ENCODE measurements at places on chromosomes 7 and 10.

- peak; percentile 24 for DNase-seq
Measured at GRCh38 chr7:95330204-95330960, 6.0 kb upstream of the PON1 start.

DNA sequence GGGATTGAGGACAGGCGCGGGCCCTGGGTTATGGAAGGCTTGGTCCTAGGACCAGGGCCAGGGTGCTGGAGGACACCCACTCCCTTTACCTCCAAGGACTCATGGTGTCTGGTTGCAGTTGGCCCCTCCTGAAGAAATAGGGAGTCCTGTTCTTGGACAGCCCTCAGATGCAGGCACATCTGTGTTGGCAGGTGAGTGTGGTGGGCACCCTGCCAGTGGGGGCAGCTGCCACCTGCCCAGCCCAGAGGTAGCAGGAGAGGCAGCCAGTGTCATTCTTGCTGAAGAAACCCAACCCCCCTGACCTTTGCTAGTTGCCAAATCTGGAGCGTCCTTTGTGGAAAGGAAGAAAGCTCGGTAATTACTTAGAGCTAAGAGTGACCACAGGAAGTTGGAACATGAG, 8.3 kb downstream of the GALNT17 start:
- DNase-seq = no peak

DNA sequence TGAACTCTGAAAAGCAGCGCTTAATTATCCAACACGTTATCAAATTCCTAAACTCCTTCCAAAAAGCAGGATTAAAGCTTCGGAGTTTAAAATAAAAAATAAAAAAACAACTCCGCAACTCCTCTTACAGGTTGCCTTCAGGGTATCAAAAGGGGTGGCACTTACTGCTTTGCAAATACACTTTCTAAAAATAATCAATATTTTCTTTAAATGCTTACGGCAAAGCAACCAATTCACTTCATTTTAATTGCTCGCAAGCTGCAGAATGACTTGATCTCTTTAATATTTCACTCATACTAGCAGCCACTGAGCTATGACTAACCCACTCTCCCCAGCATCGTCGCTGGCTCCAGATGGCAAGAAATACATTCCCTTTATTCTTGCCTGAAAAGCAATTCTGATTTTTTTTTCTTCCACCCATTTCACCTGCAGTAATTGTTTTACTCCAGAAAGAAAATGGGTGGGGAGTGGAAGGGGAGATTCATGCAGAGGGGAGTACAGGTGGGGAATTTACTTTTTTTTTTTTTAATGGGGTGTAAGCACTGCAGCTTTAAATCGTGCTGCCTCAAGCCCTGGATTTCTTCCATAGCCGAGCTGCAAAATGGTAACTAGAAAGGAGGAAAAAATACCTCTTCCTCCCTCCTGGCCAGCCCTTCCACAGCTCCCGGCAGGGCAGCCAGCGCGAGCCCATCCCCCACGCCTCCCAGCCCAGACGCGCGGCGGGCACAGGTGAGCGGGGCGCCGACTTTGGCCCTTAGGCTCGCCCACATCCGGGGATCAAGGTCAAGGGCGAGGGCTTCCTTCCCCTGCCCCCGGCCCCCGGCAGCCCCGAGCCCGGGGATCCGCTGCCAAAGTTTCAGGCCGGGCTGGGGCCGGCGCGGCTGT, 54.2 kb upstream of the FHIP2A start:
- peak; percentile 5 for DNase-seq

GRCh38 chr7:131829947-131830558, 273.6 kb upstream of the PODXL start:
- DNase-seq = no peak

DNA sequence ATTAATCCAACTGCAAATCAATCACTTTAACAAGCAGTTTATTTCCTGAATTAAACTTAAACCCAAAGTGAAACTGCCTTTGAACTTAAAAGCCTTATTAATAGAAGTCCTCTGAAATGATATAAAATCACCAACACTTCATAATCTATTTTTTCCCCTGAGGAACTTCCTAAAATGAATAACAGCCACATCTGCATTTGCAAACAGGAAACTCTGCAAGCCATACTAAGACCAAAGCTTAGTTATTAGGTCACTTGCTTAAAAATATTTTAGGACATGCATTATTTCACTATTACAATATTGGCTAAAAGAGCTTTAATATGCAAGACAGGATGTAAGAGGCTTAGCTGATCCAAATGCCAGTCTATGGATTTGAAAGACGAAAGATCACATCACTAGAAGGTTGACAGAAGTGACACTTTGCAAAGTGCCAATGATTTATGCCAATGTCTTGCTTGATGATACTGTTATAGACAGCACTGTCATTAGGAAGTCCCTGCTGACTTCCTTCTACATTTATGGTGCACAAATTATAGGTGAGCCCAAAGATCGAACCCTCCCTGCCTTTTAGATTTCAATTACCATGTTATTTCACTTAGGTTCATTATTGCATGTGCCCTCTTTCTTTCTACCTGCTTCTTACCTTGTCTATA, 99.9 kb upstream of the SKAP2 start:
- DNase-seq = peak; percentile 66

DNA sequence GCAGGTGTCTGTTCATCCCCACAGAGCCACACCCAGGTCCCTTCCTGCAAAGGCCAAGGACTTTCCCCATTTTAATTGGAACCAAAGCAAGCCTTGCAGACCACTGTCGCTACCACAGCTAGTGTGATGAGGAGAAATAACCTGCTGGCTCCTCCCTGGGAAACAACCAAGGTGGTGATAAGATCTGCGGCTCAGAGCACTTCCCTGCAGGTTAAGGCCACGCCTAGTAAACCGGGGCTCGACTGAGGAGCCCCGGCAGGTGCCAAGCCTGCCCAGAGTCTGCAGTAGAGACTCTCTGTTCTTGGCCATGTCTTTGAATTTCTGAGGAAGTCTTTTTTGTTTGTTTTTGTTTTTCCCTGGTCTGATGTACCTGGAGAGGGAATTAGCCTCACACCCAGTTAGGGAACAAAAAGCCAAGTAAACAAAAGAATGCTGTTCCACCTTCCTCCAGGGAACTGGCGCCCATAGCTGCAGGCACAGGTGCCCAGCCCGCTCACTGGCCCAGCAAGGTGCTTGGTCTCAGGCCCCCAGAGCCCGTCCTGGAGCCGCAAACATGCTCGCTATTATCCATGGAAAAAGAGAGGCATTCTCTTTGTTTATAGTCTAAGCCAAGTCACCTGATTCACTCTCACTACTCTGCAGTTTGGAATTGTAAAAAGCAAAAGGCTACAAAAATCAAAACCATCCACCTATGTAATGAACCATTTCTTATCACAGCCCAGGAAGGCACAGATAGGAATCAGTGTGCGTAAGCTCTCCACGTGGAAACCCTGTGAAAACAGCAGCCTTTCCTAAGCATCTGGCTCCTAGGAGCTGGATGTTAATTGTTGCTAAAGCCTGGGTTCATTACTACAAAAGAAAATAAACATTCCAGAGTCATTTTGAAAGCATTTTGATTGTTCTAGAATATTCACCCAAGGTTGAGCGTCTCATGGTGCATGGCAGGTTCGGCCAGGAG, 2.7 kb downstream of the GPR146 start:
- no peak for DNase-seq

DNA sequence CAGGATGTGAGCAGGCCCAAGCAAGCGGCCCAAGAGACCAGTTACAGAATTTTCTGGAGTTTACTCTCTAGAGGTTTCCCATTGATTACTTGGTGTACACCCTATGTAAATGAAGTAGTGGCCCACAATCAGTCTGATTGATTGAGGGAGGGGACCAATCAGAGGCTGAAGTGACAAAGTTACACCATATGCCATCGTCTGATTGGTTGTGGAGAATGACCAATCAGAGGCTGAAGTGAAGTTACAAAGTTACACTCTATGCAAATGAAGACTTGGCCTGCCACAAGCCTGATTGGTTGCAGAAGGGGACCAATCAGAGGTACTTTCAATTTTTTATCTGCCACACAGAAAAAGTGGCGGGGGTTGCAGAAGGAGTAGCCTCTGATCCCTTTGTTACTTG, 83.7 kb downstream of the KIF20B start:
- DNase-seq = no peak

GRCh38 chr10:123633106-123633505, 33.0 kb upstream of the GPR26 start:
- DNase-seq = no peak

DNA sequence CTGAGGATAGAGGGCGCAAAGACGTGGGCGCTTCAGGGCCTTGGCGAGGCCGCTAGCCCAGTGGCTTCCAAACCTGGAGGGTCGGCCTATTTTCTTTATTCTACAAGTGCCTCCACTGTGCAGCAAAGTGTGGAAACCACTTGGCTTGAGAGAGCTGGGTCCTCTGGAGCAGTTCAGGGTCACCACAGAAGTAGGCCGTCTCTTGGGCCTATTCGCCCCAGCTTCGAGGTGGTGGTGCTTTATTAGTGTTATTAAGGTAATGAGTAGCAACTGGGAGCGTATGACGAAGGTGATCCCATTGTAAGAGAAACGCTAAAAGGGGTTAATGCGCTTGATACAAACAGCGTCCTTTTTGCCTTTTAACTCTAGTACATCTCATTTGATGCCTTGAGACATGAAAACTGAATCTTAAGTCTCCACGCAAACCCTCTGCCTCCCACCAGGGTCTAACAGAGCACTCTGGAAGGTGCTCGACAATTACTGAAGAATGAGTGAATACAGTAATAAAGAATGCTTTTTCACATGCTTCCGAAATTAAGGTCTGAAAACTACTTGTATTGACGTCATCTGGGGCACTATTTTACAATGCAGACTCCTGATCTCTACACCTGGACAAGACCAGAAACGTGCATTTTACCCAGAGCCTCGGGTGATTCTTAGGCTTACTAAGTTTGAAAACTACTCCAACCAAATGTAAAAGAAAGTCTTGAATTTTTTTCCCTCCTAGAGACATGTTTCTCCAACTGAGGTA, 647 bp upstream of the GSAP start:
- DNase-seq = no peak

DNA sequence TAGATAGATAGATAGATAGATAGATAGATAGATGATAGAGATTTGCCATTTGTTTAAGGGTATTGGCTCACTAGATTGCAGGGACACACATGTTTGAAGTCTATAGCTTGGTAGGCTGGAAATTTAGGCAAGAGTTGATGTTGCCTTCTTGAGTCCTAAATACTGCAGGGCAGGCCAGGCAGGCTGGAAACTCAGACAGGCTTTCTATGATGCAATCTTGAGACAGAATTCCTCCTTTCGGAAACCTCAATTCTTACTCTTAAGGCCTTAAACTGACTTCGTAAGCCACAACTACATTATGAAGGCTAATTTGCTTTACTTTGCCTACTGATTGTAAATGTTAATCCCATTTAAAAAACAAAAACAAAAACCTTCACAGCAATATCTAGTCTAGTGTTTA, 322.9 kb upstream of the AKR1E2 start:
- no peak for DNase-seq

GRCh38 chr10:89904755-89905154, 203.4 kb downstream of the KIF20B start:
- DNase-seq = peak; percentile 28

- no peak for DNase-seq
Measured at GRCh38 chr10:125018576-125019143, 76.7 kb downstream of the ZRANB1 start.

DNA sequence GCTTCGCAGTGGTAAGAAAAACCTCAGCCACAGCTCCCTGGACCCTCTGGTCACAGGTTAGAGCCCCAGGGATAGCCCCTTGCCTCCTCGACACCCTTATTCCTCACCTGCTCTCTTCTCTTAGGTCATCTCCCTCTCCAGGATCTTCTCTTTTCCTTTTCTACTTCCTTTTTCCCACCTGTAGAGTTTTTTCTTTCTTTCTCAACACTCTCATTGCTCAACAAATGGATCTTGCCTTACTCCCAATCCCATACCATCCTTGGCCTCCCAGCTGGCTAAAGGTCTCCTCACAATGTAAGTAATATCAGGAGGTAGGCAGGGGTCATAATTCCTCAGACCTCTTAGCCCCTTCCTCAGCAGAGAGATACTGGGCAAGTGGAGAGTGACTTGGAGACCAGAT, 17.2 kb downstream of the WNT8B start:
- no peak for DNase-seq

DNA sequence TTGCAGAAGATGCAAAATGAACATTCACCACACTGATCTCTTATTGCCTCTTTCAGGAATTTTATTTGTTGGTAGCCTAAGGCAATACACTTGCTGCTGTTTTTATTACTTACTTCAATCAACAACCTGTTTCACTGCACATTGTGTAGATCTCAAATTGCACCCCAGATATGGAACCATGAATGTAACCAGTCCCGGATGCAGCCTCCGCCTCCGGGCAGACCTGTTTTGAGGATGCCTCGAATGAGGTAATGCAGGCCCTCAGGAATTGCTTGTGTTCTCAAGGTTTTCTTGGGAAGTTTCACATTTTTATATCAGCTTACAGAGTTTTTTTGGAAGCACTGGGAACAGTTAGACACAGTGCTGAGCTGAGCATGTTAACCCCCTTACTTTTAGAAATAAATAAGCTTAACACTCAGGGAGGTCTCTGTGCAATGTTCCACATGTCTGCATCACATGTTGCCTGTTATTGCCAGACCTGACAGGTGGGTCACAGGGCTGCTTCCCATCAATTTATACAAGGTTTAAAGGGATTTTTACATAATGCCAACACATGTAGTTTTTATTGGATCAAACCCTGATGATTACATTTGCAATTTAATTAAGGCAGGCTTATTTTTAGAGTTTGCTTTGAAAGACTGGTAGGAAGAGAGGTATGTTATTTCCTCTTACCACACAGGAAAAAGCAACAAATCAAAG, 193.1 kb upstream of the POM121L12 start:
- DNase-seq = no peak

GRCh38 chr10:5400468-5401240, 4.0 kb downstream of the TUBAL3 start:
- no peak for DNase-seq

DNA sequence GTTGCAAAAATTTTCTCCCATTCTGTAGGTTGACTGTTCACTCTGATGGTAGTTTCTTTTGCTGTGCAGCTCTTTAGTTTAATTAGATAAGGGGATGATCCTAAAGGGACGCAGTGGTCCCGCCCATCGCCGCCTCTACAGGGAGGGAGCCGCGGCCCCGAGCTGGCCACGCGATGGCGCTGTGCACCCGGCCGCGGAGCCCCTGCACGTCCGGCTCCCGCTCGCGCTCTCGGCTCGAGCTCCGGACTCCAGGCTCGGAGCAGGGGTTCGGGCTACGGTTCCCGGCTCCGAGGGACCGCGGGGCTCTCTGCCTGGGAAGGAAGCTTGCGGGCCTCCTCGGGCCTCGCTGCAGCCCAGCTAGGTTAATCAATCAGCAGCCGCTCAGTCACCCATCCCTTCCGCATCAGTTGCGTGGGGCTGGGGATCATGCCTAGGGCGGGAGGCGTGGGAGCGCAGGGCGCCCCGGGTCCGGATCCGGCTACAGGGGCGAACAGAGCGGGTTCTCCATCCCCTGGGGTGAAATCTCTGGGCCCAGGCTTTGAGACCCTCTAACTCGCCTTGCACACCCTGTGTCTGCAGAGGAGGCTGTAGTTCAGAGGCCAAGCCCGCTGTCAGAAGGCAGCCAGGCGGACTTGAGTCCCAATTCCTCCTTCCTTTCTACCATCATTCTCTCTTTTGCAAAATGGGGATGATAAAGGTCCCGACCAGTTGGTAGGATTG, 97.9 kb downstream of the WDR11 start:
- DNase-seq = peak; percentile 65

Data from suppressor macrophage treated with lipopolysaccharide for 1 hour (primary cell).